ENCODE measurements at places on chromosomes 6 and 20.

GRCh38 chr6:44010411-44011349, 116.6 kb downstream of the MRPL14 start:
- DNase-seq = no peak

DNA sequence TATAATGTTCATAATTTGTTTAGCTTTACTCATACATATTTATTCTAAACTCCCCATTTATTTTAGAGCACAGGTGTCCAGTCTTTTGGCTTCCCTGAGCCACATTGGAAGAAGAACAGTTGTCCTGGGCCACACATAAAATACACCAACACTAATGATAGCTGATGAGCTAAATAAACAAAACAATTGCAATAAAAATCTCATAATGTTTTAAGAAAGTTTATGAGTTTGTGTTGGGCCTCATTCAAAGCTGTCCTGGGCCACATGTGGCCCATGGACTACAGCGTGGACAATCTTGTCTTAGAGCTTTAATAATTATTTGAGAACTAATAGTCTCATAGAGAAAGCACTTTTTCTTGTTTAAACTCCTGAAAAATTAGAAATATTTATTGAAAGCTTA, 131.3 kb downstream of the MYO6 start:
- DNase-seq = no peak

GRCh38 chr20:3621111-3621510, 42.1 kb downstream of the GFRA4 start:
- DNase-seq = no peak

- DNase-seq = no peak
Measured at GRCh38 chr6:122578961-122579360, 31.2 kb upstream of the PKIB start.

DNA sequence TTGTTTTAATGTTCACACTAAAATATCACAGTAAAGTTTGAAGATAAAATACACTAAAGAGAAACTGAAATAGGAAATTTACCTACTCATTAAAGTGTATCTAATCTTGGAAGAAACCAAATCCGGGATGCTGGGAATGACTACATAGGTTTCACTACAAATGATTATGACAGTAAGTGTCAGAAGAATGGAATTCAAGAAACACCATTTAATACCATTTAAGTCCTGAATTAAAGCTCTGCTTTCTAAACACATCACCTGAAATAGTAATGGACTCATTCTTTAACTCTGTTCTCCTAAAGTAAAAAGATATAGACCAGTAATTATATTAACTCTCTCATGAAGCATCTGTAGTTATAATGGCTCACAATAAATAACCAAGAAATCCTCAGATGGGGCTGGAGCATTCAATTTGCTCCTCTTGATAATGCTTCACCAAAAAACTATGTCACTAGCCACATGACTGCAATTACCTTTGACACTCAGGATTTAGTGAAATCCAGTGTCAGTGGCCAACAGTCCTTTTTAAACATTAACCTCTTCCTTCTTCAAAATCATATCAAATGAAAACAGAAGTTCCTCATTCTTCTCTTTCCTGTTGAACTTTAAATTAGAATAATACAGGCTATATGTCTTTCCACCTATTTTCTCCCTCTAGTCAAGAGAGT, 41.4 kb downstream of the MAP7 start:
- DNase-seq = no peak

DNA sequence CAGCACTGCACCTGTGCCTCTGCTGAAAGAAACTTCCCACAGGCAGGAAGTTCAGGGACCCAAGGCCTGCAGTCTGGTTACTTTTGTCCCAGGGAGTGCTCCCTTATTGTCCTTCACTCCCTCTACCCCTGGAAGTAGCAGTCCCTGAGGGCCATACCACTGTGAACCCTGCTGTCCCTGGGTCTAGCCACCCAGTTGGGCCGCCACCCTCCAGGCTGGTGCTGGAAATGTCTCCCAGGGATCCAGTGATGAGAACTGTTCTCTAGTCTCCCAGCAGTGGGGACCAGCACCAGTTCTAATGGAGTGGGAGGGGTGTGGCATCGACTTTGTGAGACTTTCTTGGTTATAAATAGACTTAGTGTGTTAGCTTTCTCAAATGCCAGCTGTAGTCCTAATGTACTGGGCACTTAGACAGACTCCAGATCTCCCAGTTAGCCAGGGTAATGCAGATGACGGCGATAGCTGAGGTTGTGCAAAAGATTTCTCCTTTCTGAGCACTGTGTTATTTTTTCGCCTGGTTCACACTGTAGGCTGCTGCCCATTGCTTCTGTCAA, 462.5 kb downstream of the CDH26 start:
- no peak for DNase-seq

- DNase-seq = no peak
Measured at GRCh38 chr6:131844243-131844841, 36.5 kb downstream of the ENPP1 start.

- DNase-seq = no peak
Measured at GRCh38 chr6:27582928-27583725, 110.2 kb upstream of the ZNF184 start.

DNA sequence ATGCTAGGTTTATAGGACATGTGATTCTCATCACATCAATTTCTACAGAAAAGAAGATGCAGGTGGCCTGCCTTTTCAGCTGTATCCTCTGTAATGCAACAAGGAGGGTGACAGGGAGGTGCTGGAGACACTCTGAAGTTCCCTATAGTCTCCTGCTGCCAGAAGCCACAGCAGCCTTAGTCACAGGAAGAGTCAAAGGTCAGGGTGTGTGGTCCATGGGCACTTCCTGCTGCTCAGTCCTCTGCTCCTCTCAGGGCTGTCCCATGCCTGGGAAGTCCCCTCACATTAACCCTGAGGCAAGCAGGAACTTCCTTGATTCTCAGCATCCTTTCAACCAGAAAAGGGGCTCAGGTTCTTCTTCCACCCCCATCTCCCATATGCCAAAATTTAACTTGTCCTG, 144.8 kb upstream of the FOXA2 start:
- no peak for DNase-seq

GRCh38 chr20:50283922-50284810, 93.5 kb downstream of the CEBPB start:
- no peak for DNase-seq

DNA sequence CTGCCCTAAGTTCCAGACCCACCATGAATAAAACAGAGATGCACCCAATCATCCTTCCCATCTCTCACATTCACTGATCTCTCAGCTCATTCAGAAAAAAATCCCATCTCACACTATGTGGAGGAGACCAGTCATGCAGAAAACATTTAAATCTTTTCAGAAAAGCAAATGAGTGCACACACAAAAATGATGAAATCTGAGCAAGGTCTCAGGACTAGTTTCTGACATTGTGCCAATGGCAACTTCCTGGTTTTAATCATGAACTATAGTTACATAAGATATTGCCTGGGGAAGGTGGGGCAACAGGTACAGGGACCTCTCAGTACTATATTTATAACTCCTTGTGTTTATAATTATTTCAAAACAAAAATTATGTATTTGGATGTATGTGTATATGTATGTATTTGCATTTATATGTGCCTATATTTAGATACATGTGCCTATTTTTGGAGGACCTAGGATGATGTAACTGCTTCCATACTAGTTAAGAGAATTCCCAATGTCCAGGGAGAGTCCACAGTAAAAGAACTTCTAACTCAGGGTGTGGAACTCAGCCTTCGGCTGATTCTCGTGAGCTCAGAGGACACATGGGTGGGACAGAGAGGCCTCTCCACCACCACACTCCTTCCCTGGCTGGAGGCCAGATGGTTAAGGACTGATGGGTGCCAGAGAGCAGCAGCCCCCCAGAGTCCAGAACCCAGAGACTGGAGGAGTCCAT, 71.7 kb upstream of the MAP3K4 start:
- DNase-seq = no peak

DNA sequence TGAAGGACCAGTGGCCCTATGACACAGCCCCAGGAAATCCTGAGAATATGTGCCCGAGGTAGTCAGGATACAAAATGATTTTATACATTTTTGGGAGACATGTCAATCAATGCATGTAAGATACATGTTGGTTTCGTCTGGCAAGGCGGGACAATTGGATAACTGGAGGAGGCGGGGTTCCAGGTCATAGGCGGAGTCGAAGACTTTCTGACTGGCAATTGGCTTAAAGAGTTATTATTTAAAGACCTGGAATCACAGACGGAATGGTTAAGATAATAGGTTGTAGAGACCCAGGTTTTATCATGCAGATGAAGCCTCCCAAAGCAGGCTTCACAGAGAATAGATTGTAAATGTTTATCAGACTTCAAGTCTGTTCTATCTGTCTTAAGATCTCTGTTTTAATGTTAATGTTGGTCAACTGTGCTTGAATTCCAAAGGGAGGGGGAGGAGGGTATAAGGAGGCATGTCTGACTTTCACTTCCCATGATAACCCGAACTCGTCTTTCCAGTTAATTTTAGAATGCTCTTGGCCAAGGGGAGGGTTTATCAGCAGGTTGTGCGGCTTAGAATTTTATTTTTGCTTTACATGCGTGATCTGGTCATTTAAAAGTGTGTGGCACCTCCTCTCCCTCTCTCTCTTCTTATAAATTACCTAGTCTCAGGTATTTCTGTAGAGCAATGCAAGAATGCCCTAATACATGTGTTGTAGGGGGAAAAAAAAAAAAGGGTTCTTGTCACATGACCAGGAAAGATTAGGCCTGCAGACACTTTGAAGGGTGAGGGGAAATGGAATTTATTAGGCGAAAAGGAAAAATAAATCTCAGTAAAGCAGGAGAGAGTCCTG, 230.7 kb downstream of the NFATC2 start:
- no peak for DNase-seq

GRCh38 chr6:465531-466348, 74.2 kb downstream of the IRF4 start:
- no peak for DNase-seq

DNA sequence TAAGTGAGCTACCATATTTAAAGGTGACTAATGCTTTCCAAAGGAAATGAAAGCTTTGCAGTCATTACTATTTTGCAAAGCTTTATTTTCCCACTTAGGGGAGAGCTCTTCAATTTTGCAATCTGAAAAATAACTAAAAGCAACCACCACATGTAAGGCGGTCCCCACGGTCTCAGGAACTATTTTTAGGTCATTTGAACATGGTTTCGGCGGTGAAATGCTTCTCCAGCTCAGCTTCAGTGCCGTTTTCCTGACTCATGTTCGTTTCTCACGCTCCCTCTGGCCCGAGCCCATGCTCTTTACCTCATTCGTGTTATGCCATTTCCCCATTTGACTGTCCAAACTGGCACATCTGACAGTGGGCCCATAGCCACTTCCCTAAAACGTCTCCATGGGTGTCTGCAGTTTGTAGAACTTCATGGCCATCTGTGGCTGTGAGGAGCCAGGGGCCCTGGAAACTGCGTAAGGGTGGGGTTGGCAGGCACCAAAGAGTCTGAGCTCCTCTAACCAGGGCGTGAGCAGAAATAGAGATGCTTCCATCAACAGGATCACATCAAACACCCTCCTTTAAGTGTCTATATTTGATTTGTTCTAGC, 46.5 kb downstream of the ADTRP start:
- DNase-seq = no peak

- DNase-seq = no peak
Measured at GRCh38 chr6:158787395-158787794, 31.8 kb downstream of the EZR start.

GRCh38 chr6:156787569-156788492, 10.7 kb downstream of the ARID1B start:
- DNase-seq = no peak

GRCh38 chr6:166499350-166500163, 86.9 kb downstream of the RAMACL start:
- DNase-seq = no peak

DNA sequence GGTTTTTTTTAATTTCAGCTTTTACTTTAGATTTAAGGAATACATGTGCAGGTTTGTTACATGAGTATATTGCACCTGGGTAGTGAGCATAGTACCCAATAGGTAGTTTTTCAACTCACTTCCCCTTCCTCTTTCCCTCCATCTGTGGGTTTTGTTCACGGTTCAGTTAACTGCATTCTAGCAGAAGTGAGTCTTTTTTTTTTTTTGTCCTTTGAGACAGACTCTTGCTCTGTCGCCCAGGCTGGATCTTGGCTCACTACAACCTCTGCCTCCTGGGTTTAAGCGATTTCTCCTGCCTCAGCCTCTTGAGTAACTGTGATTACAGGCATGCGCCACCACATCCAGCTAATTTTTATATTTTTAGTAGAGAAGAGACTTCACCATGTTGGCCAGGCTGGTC, 8.7 kb downstream of the UBR2 start:
- no peak for DNase-seq

DNA sequence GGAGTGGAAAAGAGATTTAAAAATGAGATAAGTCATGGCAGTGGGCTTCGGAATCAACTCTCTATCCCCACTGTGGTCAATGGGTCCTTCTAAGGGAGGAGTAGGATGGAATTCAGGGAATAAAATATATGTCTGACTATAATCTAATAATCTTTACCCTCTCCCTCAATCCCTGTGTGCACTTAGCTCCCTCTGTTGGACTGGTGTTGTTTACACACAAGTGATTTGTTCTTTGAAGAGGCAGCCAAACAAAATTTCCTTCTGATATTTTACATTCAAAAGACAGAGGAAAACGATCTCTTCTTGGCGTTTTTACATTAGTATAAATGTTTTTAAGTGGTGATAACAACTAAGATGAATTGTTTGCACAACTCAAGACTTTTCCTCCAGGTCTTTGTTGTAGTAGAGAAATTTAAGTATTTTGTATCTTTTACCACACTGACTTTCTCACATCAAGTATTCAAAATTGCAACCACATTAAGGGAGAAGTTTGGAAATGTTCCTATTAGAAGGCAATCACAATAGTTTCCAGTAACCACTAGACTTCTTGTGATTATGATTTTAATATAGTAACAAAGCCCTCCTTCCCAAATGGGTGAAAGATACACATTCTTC, 317.8 kb downstream of the CENPW start:
- DNase-seq = no peak

DNA sequence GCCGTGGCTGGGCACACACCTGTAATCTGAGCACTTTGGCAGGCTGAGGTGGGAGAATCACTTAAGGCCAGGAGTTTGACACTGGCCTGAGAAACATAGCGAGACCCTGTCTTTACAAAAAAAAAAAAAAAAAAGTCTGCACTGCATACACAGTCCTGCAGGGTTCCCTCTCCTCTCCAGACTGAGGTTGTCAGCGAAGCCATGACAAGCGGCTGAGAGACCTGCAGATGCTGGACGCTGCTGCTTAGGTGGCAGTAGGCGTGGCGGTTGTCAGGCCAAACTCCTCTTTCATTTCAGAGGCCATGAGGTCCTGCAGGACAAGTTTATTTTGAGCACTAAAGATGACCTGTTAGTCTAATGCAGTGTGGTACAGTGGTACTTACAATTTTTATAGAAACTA, 86.5 kb downstream of the FAM120B start:
- no peak for DNase-seq

GRCh38 chr6:133393891-133394290, 152.7 kb downstream of the EYA4 start:
- no peak for DNase-seq

- peak; percentile 15 for DNase-seq
Measured at GRCh38 chr6:38713812-38714211, 1.3 kb upstream of the DNAH8 start.

DNA sequence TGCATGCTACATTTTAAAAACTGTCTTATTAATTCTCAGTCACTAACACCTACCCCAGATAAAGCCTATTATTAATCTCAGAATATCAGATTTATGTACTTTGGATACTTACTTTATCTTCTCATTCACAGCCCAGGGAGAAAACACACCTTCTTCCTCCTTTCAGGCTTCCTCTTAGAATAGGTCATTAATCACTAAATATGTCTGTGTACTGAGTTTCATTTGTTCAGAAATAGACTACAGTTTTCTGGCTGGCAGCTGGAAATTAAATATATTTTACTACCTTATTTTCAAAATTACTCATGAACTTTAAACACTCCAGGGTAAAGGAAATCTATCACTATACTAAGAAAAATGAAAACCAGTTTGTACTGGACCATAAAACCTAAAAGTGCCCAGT, 147.7 kb upstream of the DST start:
- DNase-seq = no peak

- no peak for DNase-seq
Measured at GRCh38 chr6:126513198-126513597, 173.3 kb downstream of the CENPW start.

Measured in stimulated activated CD8-positive, alpha-beta memory T cell treated with anti-CD3 and anti-CD28 coated beads, Interleukin-2, amount 100 ng/mL, for 1 hour (primary cell).